ENCODE measurements at places on chromosomes 12 and 14. TPM values are rescaled to one million over a fixed set of nuclear protein-coding genes. Genes with fewer than 3 reads are reported as not detected.

GRCh38 chr14:71711125-71711524, 221.1 kb upstream of the RGS6 start:
- DNase-seq: no peak

DNA sequence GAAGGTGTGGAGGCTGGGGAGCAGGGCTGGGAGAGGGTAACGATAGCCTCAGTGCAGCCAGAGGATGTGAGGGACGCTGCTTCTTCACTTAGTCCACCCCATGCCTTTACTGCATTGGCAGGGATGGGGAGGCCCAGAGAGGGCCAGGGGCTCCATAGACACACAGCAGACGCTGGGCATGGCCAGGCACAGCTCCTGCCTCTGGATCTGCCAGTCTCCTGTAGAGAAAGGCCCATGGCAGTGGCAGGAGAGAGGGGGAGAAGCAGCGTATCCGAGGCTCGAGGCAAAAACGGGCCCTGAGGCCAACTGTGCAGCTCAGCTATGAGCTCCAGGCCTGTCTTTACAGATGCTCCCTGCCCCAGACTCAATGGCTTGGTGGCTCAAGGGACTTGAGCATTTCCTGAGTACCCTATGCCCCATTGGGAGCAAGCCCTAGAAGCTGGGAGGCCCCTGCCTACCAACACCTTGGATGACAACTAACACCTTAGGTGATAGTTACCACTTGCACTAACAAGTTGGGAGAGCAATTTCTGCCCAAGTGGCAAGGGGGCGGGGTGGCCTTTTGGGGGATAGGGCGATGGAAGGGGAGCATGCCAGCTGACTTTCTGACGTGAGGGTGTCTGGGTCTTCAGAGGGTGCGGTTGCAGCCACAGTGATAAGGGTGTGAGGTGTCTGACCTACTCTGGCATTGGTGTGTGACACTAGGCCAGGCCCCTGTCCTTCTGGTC, 5.0 kb upstream of the LBHD2 start:
- DNase-seq: no peak

GRCh38 chr12:39440101-39440500, 2.8 kb downstream of the KIF21A start:
- DNase-seq: peak; percentile 52

DNA sequence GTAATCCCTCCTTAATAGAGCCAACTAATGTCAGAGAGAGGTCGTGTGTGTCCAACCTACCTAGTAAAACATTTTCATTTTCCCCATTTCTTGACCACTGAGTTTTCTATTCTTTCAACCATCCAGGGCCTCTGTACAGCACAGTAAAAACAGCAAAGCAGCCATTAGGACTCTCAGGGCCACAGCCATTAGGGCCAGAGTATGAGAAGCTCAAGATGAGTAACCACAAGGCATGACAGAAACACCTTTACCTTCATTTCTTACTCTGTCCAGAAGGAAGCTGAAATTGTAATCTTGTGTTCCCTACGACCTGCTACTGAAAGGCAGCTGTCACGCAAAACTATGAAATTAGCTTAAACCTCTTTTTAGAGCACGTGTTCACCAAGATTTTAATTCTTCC, 2.3 kb downstream of the SPPL3 start:
- no peak for DNase-seq

DNA sequence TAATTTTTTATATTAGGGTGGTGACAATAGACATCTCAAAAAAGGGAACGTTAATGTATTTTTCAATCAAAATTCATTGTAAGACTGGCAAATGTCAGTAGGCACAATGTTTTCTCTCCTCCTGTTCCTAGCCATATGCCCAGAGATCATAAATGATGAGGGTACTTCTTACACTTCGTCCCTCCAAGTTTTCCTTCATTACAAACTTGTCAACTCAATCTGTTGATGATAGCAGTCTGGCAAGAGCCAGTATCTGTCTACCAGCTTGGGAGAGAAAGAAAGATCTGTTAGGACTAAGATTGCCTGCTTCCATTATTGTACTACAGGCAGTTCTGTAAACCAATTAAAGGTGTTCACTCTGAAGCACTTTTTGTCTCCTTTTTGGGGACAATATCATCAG, 130.9 kb upstream of the DAAM1 start:
- DNase-seq: no peak

GRCh38 chr12:120783197-120783596, 57.6 kb downstream of the ACADS start:
- DNase-seq: no peak

DNA sequence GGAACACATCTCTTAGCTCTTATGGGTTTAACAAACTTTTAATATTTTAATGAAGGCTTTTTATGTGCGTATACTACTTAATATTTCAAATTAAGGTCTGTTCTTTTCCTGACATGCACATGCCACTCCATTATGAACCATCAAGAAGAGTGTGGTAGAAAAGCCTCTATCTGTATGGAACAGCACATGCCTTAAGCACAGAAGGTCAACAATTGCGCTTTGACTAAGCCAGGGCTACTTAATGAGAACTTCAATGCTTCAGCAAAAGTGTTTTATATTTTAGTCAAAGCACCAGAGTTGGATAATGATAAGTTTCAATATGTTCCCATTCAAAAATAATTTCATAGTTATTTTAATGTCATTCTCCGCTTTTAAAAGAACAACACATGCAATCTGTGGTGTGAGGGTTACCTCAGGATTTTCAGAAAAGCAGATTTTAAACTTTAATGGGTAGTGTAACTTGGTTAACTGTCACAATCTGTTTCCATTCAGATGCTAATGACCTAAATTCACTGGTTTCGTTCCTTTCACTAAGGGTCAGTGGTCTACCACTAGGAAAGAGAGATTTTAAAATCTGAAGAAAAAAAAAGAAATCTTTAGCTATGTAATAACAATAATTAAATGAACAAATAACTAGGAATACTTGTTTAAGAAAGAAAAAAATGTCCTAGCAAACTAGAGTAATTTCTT, 193.4 kb upstream of the NOVA1 start:
- DNase-seq: no peak

The PLEKHG7 gene
- not detected for total RNA-seq

DNA sequence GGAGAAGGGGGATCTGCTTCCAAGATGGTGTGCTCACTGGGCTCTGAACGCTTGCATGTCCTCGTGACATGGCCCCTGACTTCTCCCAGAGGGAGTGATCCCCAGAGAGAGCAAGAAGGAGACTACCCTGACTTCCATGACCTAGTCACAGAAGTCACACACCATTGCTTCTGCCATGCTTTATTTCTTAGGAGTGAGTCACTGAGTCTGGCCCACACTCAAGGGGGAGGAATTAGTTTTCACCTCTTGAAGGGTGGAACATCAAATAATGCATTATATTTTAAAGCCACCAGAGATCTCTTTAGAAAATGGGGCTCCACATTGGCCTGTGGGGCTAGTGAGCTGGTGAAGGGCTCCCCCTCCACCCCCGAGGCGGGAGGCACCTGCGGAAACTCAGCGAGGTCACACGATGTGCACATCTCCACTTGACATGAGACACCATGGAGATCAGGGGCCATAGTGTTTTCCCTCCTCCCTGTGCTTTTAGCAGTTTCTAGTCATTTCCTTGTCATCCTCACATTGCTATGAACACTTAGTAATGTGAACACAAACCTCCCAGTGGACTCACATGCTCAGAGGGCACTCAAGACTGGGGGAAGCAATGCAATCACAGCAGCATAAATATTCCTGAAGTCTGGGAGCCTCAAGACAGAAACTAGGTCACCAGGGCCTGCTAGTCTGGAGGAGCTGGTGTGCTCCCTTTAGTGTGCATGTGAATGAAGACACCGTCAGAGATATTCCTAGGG, 87.4 kb upstream of the FZD10 start:
- DNase-seq: peak; percentile 68
